Activated CD4-positive, CD25-positive, alpha-beta regulatory T cell treated with anti-CD3 and anti-CD28 coated beads, Interleukin-2, amount 50 U/mL, for 16 hours (primary cell): ENCODE measurements at places on chromosomes 5 and 9.

GRCh38 chr9:134620751-134621557, 20.6 kb upstream of the COL5A1 start:
- no peak for DNase-seq

DNA sequence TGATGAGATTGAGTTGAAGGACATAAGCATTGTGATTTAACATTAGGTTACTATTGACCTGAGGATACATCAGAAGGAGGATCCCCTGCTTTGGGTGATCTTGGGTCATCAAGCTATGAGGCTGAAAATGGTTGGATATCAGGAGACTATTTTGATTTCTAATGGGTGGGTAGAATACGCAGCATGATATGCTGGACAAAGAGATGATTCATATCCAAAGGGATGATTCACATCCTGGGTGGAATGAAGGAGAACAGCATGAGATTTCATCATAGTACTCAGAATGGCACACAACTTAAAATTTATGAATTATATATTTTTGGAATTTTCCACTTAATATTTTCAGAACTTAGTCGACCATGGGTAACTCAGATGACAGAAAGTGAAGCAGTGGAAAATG, 1759.5 kb upstream of the C9orf72 start:
- no peak for DNase-seq

- DNase-seq = no peak
Observed at GRCh38 chr5:4639946-4640345, 500.2 kb upstream of the ADAMTS16 start.

GRCh38 chr9:33714989-33715388, 80.4 kb upstream of the PRSS3 start:
- no peak for DNase-seq
